ENCODE measurements at places on chromosomes 2 and 18.
A peak's percentile ranks its signal among the peaks of the same experiment; 100 is the strongest.

DNA sequence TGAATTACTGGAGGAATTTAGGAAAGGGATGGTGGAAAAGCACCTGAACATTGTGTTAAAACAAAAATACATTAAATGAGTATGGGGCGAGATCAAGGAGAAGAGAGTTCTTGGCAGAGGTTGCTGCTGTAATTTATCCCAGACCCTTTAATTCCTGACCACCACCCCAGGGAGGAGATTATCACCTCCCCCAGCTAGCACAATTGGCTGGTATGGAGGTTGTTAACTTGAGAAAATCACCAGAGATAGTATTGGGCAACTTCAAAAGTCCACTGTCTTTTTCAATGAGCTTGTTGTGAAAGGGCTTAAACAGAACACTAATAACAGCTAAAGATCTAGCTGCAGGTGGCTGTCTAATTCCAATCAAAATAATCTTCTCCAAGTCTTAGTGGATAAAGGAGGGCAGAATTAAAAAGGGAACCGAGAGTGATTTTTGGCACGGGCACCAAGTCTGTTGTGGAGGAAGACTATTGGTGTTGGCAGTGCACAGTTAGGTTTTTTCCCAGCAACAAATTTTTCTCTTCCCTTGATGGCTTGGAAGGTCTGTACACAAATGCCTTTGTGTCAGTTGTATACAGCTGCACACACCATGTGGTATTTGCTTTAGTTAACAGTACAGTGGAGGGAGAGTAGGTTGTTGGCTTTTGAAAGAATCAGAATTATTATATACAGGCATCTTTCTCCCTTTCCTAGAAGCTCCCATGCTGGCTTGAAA lies 289.5 kb downstream of the SLC4A3 start:
- no peak for DNase-seq

GRCh38 chr2:68564426-68564825 lies 79.0 kb upstream of the PROKR1 start:
- DNase-seq = no peak

GRCh38 chr2:57981083-57981768 lies 65.4 kb upstream of the VRK2 start:
- DNase-seq = no peak

- DNase-seq = no peak
These were observed 25.8 kb downstream of the SPEG start for GRCh38 chr2:219460424-219460926.

DNA sequence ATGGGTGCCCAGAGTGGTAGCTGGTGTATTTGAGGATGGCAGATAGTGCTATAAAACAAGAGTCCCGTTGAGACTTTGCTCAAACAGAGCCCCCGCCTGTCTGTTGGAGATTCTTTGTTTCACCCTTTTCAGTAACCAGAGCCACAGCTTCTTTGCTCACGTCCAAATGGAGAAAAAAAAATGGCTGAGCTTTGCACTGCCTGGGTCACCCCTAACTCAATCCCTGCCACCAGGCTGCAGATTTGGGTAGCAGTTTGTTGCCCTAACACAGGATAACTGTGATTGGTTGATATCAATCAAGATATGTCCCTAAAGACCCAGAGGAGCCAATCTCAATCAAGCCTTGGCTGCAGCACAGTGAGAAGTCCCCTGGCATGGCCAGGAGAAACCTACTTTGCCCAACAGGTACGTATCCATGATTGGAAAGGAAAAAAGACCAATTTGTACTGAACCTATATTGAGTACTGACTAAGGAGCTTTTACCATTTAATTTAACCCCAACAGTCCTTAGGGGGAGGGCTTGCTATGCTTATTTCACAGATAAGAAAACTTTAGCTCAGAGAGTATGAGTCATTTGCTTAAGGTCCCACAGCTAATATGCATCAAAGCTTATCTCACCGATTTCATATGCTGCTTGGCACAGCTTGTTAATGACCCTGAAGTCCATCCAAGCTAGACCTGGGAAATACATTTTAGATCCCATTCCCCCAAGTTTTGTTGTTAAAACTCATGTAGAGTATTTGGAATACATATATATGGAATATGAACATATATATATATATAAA lies 72.0 kb upstream of the SH3BP4 start:
- no peak for DNase-seq

DNA sequence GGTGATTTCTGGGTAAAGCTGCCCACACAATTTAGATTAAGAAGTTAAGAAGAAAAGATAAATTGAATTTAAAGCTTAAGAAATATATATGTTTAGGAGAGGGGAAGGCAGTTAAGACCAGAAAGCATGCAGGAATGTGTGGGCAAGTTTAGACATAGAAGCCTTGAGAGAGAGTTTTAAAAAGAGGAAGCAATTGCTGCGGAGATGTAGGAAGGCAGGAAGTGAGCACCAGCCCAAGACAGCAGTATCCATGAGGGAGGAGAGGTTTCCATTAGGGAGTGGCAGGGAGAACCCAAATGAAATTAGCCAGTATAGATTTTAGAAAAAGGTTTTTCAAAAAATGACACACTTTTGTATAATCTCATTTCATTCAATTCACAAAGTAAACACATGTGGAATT lies 24.3 kb downstream of the DSC2 start:
- no peak for DNase-seq

GRCh38 chr2:158473719-158474392 lies 17.1 kb downstream of the PKP4 start:
- DNase-seq = no peak

- no peak for DNase-seq
These were observed 33.1 kb downstream of the CHN1 start for GRCh38 chr2:174971868-174972781.

GRCh38 chr2:156883804-156884203 lies 373.7 kb upstream of the GALNT5 start:
- DNase-seq = no peak

GRCh38 chr2:63699549-63699839 lies 110.7 kb downstream of the MDH1 start:
- no peak for DNase-seq

DNA sequence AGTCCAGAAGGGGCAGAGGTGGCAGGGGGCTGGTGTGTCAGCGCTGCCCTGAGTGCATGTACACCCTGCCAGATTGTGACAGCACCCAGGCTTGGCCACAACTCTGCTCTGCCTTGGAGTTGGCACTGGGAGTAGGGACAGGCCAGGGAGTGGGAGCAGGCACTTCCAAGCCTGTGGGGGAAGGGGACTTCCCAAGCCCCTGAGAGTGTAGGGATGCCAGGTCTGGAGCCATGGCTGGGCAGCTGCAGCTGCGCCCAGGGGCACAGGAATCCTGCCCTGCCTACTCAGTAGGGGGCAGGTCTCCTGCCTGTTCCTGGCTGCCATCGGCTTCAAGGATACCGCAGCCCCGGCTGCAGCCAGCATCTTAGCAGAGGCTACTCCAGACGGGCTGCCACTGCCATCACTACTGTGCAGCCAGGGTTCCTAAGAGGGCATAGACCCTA lies 109.4 kb downstream of the CALCRL start:
- no peak for DNase-seq

DNA sequence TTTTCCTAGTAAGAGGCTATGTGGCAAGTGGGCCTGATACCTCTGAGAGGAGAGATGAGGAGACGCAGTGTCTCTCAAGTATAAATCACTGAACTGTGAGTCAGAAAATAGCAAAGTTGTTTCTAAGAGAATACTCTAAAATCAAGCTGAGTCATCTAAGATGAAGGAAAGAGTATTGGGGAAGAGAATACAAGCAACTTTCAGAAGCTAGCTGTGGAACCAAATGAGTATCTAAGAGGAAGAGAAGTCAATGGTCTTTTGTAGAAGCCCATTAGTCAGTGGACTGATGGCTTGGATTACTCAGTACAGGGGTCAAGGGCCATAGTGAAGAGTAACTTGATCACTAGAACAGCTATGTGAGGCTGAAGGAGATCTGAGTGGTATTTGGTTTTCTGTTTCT lies 2.7 kb upstream of the DCC start:
- no peak for DNase-seq

DNA sequence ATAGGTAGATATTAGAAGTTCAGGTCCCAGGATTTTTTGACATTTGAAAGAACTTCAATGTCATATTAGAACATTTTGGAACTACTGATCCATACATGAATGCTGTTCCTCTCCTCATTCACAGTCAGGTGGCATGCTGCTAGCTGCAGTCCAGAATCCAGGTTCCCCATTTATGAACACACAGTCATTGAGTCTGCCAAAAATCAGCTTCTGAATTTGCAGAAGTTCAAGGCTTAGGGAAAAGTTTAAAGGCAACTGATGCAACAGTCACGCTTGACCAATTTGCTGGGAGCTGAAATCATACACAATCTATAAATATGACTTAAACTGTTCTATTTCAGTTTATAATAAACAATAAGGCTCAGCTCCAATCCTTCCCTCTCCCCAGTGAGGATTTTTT lies 17.3 kb upstream of the TTR start:
- DNase-seq = no peak

GRCh38 chr2:30643674-30644073 lies 163.6 kb downstream of the CAPN13 start:
- no peak for DNase-seq

GRCh38 chr2:241576293-241576654 lies 17.7 kb downstream of the BOK start:
- DNase-seq = no peak

DNA sequence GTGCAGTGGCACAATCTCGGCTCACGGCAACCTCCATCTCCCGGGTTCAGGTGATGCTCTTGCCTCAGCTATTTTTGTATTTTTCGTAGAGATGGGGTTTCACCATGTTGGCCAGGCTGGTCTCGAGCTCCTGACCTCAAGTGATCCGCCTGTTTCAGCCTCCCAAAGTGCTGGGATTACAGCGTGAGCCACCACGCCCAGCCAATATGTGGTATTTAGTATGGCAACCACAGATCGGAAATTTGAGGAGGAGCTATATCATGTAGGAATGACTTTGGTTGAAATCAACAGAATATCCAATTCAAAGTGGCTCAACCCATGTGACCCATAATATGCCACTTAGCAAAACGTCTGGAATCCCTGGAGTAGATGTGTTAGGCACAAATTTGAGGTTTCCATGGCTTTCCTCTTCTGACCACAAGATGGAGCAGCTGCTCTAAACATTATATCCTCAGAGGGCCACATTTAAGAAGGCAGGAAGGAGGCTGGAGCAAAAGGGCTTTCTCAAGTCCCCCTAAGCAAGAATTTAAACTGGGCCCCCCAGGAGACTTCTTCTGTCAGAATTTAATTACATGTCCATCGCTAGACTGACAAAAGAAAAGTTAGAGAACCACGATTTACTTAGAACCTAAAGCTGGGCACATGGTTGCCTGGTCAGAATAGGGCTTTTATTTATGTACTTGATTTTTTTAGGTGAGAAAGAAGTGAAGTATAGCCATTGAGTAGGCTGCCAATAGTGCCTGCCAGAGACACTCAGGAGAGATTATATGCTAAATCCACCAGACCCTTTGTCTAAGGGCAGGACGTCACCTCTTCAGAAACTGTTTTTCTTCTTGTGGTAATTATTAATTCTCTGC lies 49.6 kb upstream of the ITSN2 start:
- DNase-seq = no peak

- DNase-seq = no peak
These were observed 383.1 kb upstream of the ID2 start for GRCh38 chr2:8298783-8299182.

GRCh38 chr2:216807857-216808272 lies 52.0 kb downstream of the TNP1 start:
- no peak for DNase-seq

GRCh38 chr18:3520230-3521085 lies 70.5 kb downstream of the TGIF1 start:
- DNase-seq = no peak

- no peak for DNase-seq
These were observed 43.3 kb upstream of the CYP20A1 start for GRCh38 chr2:203195331-203196036.

DNA sequence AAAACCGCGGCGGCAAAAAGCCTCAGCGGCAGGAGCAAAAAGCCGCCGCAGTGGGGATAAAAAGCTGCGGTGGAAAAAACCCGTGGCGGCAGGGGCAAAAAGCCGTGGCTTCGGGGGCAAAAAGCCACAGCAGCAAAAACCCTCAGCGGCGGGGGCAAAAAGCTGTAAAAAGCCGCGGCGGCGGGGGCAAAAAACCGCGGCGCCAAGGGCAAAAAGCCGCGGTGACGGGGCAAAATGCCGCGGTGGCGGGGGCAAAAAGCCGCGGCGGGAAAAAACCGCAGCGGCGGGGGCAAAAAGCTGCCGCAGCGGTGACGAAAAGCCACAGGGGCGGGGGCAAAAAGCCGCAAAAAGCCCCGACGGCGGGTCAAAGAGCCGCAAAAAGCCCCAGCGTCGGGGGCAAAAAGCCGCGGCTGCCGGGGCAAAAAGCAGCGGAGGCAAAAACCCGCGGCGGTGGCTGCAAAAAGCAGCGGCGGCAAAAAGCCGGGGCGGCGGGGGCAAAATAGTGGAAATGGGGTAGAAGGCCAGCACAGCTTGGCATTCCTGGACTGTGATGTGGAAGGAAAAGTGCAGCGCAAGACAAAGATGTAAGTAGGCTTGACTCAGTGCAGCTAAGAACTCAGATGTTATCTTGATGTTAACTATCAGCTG lies 151.8 kb downstream of the ANKRD30BL start:
- DNase-seq = no peak

DNA sequence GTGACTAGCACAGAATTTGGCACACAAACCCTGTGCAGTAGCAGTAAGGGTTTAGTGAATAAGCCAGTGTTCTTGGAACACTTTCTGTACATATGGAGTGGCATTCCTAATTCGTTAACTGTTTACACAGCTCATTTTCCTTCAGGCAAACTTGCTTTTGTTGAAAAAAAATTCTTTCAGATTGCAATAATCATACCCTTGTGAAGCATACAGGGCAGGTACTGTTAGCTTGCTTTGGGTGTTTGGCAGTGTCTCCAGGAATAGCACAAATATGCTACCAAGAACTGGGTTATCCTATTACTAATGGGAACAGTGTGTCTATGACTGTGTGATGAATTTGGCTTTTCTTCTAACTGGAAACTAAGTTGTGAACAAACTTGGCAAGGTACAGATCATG lies 33.4 kb downstream of the UGP2 start:
- no peak for DNase-seq

DNA sequence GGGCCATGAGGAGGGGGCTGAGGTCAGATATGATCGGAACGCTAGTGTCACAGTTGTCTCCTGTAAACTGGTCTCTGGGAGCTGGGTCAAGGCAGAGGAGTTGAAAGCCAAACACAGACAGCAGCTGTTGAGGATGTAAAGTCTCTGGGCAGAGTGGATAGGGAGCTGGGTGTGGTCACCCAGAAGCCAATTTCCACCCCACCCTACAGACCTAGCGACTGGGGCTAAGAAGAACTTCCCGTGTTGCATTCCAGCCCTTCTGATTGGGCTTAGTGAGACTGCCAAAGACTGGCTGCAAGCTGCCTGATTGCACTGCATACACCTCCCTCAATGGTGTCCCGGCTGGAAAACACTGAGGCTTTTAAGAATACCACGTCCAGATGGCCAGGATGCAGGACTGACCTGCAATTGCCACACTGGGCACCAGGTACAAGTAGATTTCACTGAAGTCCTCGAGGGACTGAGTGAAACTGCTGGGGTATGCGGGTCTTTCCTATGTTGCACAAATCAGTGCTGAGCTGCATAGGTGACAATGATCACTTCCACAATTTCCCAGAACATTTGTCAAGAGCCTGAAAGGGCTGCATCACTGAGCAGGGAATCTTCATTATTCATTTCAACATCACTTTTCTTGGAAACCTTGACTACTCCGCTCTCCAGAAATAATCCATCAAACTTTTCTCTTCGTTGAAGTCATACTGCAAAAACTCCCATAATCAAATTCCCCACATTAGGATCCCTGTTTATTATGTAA lies 43.1 kb upstream of the EML4 start:
- no peak for DNase-seq

- DNase-seq = peak; percentile 12
These were observed 552 bp downstream of the CNPPD1 start for GRCh38 chr2:219175928-219176817.
